Astrocyte of the hippocampus (primary cell): ENCODE measurements at places on chromosomes 5 and 9.

- no peak for DNase-seq
Measured at GRCh38 chr9:133425049-133425632, 3.0 kb downstream of the ADAMTS13 start.

GRCh38 chr5:177025101-177025601, 2.7 kb downstream of the ZNF346 start:
- no peak for DNase-seq

DNA sequence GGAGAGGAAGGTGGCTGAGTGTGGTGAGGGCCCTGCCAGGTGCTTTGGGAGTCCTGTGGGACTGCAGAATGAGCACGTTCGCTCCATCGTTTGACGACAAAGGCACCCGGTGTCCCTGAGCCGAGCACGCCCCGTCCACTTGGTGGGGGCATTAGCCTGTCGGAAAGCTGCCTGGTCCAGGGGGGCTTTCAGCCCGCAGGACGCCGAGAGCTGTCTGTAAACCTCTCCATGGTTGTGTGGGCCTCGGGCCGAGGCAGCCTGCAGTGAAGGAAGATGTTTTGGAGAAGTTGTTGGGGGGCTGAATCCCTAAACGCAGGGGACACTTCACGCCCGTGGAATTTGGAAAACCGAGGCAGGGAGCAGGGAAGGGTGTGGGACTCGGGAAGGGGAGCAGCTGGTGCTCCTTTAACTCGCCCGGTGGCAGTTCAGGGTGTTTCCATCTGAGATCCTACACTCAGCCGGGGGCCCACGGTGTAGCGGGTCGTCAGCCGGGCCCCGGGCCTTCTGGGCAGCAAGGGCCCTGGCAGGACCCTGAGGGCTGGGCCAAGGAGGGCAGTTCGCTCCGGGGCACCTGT, 53.8 kb downstream of the MRPL36 start:
- DNase-seq = no peak

DNA sequence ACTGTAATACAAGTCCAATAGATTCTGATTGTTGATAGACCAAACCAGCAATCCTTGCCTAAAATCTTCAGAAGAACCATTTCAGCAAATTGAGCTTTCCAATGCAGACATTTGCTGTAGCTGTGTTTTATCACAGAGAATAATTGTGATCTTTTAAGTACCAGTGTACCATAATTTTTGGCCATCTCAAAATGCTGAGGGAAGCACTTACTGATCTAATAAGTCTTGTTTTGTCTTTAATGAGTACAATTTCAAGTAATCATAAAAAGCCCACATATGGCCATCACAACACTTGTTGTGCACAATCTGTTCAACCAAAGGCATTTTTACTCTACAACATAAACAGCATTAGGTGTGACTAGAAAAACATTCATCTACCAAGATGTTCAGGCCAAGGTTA, 159.9 kb downstream of the FBXL17 start:
- no peak for DNase-seq

DNA sequence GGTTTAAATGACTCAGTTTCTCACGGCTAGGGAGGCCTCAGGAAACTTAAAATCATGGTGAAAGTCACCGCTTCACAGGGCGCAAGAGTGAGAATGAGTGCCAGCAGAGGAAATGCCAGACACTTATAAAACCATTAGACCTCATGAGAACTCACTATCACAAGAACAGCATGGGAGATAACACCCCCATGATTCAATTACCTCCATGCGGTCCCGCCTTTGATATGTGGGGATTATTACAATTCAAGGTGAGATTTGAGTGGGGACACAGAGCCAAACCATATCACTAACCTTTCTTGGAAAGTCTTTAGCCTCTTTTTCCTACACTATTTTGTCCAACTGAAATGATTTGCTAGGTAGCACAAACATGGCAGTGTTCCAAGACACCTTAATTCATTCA, 533.9 kb upstream of the NUDT12 start:
- no peak for DNase-seq

DNA sequence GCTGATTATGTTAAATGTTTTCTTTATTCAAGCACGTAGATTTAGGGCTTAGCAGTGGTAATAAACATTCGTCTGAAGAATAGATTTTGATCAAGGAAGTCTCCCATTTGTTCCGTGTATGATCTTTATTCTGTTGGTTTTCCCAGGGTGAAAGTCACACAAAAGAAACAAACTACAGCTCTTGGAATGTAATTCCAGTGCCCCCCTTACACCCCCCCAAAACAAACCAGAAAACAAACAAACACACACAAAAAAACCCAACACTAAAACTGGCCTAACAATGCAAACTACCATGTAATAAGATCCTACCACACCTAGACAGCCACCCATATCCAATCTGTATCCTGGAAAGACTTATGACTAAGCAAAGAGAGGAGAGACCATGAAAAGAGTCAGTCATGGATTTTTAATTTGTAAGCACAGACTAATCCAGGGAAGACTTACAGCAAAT, 196.2 kb upstream of the ELL2 start:
- DNase-seq = no peak

GRCh38 chr5:95284572-95285408, at the start of gene MCTP1:
Gene MCTP1, minus strand, starts transcription at chr5:95285094.
- peak; percentile 71 for DNase-seq

- DNase-seq = no peak
Measured at GRCh38 chr5:124512952-124513632, 233.3 kb downstream of the ZNF608 start.

DNA sequence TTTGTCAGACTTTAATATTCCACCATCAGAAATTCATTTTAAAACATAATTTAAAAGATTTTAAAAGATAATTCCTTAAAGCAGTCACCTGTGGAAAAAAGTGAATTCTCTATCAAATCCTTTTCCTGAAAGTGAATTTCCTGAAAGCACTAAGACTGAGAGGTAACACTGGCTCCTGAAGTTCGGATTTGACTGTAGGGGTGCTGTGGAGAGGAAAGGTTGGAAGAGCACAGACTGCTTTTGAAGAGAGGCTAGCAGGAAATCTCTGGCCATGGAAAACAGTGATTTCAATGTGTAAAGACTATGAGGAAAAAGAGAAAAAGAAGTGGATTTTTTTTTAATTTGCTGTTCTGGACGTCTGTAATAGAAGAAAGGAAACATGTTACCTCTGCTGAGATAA, 35.7 kb upstream of the TMEM161B start:
- no peak for DNase-seq

- DNase-seq = no peak
Measured at GRCh38 chr5:179605026-179605833, 18.2 kb downstream of the HNRNPH1 start.

DNA sequence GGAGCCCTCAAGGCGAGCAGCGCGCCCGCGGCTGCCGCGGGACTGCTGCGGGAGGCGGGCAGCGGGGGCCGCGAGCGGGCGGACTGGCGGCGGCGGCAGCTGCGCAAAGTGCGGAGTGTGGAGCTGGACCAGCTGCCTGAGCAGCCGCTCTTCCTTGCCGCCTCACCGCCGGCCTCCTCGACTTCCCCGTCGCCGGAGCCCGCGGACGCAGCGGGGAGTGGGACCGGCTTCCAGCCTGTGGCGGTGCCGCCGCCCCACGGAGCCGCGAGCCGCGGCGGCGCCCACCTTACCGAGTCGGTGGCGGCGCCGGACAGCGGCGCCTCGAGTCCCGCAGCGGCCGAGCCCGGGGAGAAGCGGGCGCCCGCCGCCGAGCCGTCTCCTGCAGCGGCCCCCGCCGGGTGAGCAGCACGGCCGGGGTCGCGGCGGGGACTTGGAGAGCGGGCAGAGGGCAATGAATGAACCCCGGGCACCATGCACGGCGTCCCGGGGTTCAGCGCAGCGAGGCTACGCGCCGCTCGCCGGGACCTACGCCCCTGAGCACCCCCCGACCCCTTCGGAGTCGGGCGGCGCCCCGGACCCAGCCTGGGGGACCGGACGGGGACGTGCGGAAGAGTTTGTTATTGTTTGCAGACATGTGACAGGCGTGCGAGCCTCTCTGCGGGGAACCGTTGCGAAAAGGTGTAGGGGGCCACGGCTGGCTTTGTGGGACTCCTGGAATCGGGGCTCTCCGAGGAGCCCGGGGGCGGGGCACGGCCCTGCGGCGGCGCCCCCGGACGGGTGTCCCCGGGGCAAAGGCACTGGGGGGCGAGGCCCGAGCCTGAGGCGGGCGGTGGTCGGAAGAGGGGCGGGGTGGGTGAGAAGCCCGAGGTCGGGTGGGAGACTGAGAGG, 553 bp downstream of the MAP3K1 start:
- no peak for DNase-seq

- DNase-seq = no peak
Measured at GRCh38 chr5:169450464-169450863, 133.1 kb upstream of the SPDL1 start.

GRCh38 chr5:24643880-24644279, 898 bp downstream of the CDH10 start:
- no peak for DNase-seq

GRCh38 chr9:113958556-113958955, 82.4 kb downstream of the ZNF618 start:
- DNase-seq = no peak

DNA sequence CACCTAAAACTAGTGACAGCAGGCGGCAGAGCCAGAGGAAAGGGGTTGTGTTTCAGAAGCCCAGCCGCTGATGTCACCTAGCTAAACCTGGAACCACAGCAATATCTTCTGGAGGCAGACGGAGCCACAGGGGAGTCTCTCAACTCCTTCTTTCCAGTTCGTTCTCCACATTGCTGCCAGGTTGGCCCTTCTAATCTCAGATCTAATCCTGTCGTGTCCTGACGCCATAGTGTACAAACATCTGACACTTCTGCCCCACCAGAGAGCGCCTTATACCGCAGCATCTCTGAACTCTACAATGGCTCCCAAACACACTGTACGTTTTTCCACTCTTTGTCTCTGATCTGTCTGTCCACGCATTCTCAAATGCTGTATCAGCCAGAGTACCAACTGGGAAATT, 240.0 kb downstream of the SMARCA2 start:
- no peak for DNase-seq

GRCh38 chr5:17748201-17748600, 113.9 kb downstream of the TAF11L14 start:
- no peak for DNase-seq

DNA sequence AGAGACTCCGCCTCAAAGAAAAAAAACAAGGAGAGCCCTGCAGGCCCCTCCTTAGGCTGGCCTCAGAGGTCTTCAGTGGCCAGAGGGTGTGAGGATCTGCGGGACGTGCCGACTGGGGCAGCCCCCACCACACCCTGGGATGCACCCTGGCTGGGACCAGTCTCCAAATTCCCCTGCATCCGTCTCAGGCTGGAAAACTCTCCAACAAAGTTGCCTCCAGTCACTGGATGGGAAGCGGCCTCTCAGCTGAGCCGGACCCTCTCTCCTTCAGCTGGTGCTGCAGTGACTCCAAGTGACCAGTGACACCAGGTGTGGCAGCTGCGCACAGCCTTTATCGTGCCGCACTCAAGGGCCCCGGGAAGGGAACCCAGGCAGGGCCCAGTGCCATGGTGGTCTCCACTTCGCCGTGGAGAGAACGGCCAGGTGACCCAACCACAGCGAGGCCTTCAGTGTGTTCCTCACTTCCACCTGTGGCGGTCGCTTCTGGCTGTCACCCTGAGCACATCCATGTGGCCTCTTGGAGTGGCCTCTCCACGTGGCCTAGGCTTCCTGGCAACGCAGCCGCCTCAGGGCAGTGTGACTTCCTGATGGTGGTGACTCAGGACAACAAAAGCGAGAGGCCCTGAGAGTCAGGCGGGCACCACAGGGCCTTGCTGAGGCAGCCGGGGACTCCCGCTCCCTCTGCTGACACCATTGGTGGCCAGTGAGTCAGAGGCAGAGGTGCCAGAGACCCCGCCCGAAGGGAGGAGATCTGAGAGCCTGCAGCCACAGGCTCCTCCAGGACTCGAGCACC, 19.3 kb upstream of the CAMSAP1 start:
- peak; percentile 93 for DNase-seq

- DNase-seq = no peak
Measured at GRCh38 chr5:100249884-100250269, 285.3 kb upstream of the FAM174A start.

GRCh38 chr5:124908581-124909451, 162.4 kb upstream of the ZNF608 start:
- peak; percentile 61 for DNase-seq

- no peak for DNase-seq
Measured at GRCh38 chr9:76423216-76424177, 29.3 kb upstream of the RFK start.

DNA sequence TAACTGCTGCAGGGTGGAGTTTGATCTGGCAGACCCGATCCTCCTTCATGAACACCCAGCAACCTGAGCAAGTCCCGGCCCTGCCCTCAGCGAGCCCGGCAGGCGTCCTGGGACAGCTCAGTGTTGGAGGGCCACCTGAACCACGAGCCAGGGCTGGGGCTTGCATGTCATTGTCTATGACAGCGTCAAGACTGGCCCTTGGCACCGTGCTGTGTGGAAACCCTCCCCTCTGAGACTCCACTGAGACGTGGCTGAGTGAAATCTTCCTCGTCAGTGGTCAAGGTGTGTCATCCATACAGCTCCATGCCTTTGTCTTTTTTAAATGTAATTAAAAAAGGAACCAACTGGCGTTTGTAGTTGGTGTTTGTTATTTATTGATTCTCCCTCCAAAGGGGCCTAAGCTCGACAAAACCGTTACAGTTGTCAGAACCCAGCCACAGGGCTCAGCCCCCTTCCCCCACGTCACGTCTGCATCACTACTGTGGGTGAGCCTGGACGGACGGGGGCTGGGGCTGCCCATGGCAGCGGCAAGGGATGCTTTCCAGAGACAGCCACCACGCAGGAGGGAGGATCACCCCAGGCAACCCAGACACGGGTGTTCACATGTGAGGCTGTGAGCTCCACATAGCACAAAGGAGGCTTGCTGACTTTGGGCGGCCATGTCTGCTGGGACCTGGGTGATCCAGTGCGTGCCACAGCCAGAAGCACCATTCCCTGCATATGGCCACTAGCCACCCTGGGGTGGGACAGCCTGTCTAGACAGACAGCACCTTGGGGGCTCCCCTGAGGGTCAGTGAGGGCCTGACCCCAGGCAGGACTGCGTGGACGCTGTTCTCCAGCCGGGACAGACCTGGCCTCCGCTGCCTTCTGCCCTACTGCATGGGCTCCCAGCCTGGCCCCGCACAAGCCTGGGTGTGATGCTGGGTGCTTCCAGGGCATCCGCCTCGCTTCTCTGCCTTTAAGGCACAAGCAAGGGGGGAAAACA, 7.3 kb downstream of the UCK1 start:
- DNase-seq = no peak

GRCh38 chr5:175640106-175640775, 17.6 kb upstream of the HRH2 start:
- no peak for DNase-seq

- DNase-seq = no peak
Measured at GRCh38 chr9:87883274-87883673, 597 bp downstream of the SPATA31E1 start.
